Activated CD4-positive, alpha-beta T cell treated with anti-CD3 and anti-CD28 coated beads for 36 hours (primary cell): ENCODE measurements at places on chromosomes 1 and 21.

GRCh38 chr1:116751146-116751545 is 3.1 kb upstream of the CD2 start:
- peak; percentile 44 for DNase-seq

DNA sequence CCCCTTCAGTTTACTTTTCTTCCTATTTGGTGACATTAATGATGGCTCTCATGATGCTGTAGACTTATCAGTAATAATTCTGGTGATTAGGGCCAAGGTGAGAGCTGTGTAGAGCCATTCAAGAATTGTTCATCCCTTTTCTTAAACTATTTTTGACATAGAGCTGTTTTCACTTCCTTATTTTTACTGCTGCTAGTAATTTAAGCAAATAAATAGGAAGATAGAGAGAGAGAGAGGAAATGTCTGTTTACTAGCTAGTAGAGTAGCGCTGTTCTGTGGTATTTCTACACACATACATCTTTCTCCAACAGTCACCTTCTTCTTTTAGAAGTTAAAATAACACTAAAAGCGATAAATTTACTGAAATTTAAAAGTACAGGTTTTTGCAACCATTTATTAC is 678.0 kb upstream of the ZP4 start:
- DNase-seq: no peak

- DNase-seq: no peak
Observed at GRCh38 chr21:39938086-39938625, 70.9 kb downstream of the PCP4 start.

DNA sequence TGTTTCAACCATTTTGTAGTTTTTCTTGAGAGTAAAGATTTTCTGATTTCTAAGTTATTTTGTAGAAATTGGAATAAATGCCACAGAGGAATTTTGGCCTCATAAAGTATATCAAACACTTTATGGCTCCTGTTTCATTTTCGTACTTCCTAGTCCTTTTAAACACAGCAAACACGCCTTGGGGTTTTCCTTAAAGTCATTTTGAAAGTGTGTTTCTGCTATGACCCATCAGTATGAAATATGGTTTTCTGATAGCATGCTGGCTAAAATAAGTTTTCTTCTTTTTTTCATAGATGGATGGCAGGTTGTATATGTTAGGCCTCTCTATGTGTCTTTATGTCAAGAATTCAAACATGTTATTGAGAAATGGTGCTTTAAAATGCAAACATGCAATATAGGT is 940.1 kb upstream of the TMPRSS15 start:
- no peak for DNase-seq

DNA sequence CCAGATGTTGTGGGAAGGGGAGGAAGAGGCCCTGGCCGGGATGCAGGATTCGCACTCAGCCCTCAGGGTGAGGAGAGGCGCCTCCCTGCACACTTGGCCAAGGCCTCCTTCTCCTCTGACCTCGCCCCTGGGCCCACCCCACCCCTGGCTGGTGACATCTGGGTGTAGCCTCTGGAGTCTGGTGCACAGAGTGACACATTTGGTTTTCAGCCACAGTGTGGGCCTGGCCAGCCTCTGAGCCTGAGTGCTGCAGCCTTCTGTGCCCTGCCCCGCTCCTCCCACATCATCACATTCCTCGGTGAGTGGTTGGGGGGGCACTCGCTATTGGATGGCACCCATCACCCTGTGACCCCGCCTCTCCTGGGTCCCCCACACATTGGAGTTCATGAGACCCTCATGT is 45.8 kb downstream of the PRDM16 start:
- no peak for DNase-seq

GRCh38 chr1:205950280-205950679 is 7.0 kb upstream of the SLC26A9 start:
- no peak for DNase-seq

DNA sequence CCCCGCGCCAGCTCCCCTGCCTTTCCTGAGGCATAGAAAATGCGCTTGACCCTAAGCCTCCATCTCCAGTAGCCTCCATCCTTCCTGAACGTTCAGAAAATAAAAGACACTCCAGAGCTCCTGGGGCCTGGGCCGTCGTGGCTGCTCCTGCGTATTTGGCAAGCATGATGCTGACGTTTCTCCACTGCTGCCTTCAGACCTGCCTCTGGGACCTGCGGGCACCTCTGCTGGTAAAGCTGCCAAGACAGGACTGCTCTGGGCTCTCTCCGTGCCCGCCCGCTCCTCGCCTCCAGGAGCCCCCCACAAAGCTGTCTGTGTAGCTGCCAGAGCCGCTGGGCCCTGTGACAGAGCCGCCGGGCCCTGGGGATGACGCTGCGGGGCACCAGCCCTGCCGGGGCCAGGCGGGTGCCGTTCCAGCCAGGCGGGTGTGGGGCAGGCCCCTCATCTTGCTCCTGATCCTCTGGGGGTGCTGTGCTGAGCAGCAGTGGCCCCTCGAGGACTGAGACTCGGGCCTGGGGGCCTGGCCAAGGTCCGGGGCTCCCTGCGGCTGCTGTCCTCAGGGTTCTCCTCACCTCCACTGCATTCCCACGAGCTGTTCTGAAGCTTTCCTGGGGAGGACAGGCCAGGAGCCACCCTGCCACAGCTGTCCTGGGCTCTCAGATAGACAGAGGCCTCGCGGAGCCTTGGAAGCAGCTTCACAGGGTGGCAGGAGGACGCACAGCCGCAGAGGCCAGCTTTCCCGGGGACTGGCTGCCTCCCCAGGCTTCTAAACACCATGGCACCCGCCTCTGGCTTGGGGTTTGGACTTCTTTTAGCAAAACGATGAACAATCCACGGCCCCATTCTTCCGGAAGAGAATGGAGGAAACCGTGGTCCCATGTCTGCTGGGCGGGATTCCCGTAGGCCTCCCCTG is 48.1 kb downstream of the MORN1 start:
- DNase-seq: no peak
